ENCODE measurements at places on chromosomes 1 and 21.
A peak's percentile ranks its signal among the peaks of the same experiment; 100 is the strongest.

DNA sequence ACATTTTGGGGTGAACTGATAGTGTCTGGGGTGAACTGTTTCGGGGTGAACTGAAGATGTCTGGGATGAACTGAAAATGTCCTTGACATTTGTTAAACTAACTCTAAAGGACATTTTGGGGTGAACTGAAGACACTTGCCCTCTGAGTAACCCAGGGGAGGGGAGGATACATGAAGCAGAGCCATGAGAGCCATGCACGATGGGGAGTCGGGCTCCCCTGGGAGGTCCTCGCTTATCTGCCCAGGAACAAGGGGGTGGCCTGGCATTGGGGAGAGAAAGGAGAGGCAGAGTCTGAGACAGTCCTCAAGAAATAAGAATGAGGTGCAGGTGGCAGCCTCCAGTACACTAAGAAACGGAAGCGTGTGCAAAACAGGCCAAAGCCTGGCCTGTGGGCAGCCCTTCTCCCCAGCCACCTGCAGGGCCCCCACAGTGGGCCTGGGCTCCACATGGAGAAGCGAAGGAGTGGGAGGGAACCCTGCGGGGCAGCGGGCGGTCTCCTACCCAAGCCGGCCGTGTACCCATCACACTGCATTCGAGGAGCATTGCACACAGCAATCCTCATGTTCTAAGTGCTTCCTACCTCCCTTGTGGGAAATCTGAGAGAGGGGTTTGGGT lies 24.2 kb downstream of the RSPH1 start:
- DNase-seq, result no peak

DNA sequence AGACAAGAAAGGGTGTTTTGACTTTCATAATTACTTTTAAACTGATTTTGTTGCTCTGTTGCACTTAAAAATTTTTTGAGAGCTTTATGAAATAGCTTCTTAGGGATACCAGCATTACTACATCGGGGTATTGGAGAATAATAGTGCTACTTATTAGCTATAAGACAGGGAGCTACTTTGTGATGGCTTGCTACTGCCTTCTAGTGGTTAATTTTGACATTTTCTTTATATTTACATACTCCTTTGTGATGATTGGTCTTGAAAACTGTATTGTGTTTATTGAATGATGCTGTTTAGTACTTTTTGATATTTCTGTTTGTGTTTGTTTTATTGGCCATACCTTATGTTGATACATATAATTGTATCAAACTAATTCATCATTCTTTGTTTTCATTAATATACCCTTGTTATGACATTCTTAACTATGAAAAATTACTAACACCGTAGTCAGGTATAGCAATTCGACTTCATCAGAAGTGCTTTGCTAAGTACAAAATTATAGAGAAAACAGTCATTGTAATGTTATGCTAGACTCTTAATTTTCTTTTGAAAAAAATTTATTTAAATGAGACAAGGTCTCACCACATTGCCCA lies 85.5 kb downstream of the CLIC4 start:
- DNase-seq, result peak; percentile 53

- DNase-seq, result peak; percentile 27
Measured at GRCh38 chr1:64499966-64500365, 30.0 kb downstream of the CACHD1 start.

DNA sequence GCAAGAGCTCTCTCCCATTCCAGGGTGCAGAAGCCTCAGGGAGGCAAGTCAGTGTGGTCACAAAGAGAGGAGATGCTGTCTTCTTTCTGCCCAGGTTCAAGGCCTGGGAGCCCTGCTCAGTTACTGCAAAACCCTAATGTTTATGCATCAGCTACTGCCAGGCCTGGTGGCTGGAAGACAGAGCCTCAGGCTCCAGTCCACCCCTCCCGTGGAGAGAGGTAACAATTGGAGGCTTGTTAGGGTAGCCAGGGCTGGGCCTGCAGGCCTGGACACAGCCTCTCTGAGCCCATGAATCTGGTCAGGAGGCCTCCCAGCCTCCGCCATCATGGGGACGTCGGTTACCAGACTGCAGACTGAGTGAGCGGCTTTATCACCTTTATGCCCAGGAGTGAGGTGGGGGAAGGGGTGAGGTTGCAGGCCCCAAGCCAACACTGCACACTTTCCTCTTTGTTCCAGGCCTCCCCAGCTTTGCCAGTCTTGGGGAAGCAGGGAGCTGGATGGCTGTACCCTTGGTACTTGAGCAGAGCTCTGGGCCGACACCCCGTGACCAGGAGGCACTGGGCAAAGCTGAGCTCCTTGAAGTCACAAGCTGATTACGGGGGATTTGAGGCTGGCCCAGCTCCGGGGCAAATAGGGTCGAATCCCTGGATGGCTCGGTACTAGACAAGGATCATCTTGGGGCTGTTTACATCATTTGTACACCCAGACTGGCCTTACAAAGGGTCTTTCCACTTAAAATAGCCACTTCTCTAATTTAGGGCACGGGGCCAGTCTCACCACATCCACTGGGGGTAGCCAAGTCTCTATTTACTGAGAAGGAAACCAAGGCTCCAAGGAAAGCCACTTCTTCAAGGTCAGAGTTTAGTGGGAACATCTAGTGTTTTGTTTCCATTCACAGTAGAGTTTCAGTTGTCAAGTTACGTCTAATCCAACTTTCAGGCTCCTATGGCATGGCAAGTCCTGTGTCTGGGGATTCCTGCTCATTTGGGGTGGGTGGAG lies 5.2 kb downstream of the SLC2A1 start:
- DNase-seq, result no peak

- DNase-seq, result peak; percentile 80
Measured at GRCh38 chr1:925561-926421, 2.1 kb downstream of the SAMD11 start.

DNA sequence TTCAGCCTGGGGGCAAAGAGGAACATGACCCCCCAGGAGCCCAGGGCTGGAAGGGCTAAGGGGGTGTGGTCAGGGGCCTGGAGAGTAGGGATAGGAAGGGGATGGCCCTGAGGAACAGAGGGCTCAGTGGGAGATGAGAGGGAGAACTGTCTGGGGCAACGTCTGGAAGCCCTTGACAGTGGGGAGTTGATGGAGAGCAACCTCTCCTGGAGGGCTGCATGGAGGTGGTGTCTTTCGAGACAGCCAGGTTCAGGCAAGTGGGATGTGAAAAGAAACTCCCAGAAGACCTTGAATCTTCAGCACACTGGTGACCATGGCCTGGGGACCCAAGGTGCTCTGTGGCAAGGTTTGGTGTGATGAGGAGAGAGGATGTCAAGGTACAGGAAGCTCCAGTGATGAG lies 54.2 kb upstream of the RUNX3 start:
- no peak for DNase-seq

DNA sequence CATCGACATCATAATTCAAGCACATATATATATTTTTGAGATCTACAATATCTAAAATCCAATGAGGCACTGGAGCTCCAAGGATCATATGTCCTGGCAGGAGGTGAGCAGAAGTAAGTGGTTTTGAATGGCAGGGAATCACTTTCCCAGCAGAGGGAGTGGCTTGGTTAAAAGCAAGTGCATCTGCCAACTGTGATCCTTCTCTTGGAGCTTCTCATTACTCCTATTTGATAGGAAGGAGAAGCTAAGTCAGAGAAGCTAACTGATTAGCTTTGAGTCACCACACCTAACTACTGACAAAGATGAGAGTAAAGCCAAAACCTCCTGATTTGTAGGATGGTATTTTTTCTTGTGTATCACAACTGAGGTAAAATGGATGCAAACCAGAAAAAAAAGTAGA lies 55.0 kb downstream of the ALG14 start:
- no peak for DNase-seq

DNA sequence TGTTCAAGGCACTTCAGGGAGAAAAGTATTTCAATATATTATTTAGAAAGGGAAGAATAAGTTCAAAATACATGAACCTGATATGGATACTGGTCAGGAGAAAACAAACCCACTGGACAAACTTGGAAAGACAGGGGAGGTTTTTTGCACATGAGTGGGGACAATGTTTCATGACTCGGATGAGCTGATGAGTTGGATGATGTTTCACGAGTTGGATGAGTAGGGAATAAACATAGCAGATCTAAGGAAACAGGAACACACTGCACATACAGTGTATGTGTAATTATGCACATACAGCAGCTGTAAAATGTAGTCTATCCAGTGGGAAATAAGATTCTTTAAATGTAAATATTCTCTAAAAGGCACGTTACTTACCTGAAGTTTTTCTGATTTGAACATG lies 682.9 kb upstream of the ADAMTS5 start:
- DNase-seq, result no peak

GRCh38 chr1:163444665-163445064 lies 122.9 kb downstream of the NUF2 start:
- DNase-seq, result no peak

- no peak for DNase-seq
Measured at GRCh38 chr1:3593745-3594144, 17.6 kb downstream of the MEGF6 start.

GRCh38 chr1:31755850-31756492 lies 8.2 kb downstream of the ADGRB2 start:
- no peak for DNase-seq

DNA sequence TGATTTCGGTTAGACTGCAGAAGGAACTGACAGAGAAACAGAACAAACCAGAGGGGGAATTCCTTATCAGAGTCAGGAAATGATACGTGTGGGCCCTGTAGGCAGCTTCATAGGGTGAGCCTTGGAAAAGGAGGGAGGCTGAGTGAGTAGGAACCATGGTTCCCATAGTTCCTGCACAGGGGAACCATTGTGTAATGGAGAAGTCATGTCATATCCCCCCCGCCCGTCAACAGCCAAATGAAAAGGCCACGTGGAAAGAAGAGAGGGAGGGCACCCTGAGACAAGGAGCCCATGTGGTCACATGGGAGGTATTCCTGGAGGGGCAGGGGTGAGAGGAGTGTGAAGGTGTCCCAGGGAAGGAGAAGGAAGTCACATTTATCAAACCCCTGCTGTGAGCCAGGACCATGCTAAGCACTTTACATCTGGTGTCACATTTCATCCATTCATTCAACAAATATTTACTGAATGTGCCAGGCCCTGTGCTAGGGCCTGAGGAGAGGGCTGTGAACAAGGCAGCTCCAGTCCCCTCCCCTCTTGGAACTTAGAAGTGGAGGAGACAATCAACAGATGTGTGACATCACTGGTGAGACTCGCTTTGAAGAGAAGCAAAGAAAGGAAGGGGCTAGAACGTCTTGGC lies 15.7 kb upstream of the FGR start:
- DNase-seq, result no peak

DNA sequence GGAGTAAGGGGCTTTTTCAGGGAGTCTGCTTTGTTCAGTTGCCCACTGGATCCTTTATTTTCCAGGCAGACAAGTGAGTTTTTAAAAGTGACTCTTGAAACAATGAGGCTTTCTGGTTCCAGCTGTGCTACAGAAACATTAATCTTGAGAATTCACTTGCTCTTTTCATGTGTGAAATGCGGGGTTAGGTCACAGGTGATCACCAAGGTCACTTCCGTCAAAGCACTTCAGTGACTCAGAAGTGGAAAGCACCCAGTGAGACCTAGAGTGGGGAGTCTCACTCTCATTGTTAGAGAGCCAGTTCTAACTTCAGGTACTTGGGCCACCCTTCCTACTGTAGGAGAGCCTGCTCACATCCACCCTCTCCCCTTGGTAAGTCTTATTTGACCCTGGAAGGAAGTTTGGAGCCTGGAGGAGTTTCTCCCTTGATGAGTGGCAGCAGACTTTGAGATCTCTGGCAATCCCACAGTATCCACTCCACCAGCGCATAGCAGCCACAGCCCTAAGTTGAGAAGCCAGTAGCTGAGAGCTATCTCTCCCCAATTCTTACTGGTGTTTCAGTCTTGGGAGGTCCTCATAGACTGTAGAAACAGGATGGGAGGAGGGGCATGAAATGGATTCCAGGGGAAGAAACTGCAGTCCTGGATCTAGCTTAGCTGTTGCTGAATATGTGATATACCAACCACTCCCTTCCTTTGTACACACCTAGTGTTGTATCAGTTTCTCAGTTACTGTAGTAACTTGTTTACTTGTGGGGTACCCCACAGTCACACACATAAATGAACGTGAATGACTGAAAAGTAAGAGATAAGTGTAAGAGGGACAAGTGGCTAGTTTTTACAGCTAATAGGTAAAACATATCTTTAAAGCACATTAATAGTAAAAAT lies 3.1 kb downstream of the TACSTD2 start:
- no peak for DNase-seq

- no peak for DNase-seq
Measured at GRCh38 chr1:76390456-76390855, 315.9 kb downstream of the ST6GALNAC3 start.
